Activated CD8-positive, alpha-beta memory T cell treated with anti-CD3 and anti-CD28 coated beads for 4 hours (primary cell): ENCODE measurements at places on chromosomes 6 and 20.

DNA sequence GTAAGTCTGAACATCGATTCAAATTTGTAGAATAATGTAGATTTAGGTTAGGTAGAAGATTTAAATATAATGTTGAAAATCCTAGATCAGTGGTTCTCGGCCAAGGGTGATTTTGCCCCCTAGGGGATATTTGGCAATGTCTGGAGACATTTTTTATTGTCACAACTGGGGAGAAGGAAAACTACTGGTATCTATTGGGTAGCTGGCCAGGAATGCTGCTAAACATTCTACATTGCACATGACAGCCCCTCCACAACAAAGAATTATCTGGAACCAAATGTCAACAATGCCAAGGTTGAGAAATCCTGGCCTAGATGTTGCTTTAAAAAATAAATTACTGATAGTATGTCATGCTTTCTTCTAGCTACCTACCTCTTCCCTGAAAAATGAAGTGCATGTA lies 76.1 kb downstream of the HIVEP2 start:
- no peak for DNase-seq

DNA sequence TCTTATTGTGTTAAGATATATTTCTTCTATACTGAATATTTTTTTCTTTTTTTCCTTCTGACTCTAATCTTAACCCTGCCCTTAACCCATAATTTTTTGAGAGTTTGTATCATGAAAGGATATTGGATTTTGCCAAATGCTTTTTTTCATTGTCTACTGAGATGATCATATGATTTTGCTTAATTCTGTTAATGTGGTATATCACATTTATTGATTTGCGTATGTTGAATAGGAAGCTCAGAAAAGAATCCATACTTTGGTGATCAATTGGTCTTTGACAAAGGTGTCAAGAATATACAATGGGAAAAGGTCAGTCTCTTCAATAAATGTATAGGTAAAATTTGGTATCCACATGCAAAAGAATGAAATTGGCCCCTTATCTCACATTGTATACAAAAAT lies 588.8 kb upstream of the ADGRB3 start:
- DNase-seq: no peak

GRCh38 chr20:56299362-56299761 lies 50.8 kb downstream of the MC3R start:
- no peak for DNase-seq

- DNase-seq: no peak
Measured at GRCh38 chr6:38215225-38215624, 395.7 kb downstream of the ZFAND3 start.

GRCh38 chr6:124056407-124057334 lies 253.0 kb downstream of the NKAIN2 start:
- DNase-seq: no peak

- DNase-seq: no peak
Measured at GRCh38 chr20:24533449-24533848, 64.0 kb downstream of the SYNDIG1 start.

GRCh38 chr20:53124803-53125202 lies 152.6 kb downstream of the TSHZ2 start:
- DNase-seq: no peak

- no peak for DNase-seq
Measured at GRCh38 chr20:50100552-50100951, 12.4 kb downstream of the UBE2V1 start.

GRCh38 chr6:7268362-7268761 lies 44.6 kb downstream of the SSR1 start:
- no peak for DNase-seq
